ENCODE measurements at places on chromosomes 5 and 9.

DNA sequence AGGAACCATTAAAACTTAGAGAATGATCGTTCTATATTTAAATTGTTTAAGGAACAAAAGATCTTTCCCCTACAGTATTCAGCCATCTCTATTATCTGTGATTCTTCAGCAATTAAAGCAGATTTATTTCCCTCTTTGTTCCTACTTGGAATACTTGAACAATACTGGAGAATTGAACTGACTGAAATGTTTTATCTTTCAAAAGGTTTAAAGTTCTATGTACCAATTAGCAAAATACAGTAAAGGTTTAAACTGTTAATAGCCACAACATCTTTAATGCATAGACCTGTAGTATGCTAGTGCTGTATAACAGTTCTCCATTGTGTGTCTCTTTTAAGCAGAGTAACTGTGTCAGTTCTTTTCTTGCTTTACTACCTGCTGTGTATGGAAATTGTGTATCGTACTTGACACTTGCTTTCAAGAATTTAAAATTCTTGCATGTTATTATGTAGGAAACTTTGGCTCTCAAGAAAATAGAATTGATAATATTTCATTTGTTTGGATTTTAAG is 54.0 kb downstream of the NDUFS4 start:
- no peak for DNase-seq

- DNase-seq, result no peak
Observed at GRCh38 chr9:71552480-71552879, 215.8 kb downstream of the CEMIP2 start.

DNA sequence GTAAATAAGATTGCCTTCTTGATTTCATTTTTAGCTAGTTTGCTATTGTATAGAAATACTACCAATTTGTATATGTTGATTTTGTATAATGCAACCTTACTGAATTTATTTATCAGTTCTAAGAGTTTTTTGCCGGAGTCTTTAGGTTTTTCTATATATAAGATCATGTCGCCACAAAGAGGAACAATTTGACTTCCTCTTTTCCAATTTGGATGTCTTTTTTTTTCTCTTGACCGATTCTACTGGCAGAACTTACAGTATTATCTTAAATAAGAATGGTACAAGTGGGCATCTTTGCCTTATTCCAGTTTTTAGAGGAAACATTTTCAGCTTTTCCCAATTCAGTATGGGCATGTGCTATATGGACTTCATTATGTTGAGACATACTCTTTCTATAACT is 624.7 kb upstream of the ACO1 start:
- no peak for DNase-seq

DNA sequence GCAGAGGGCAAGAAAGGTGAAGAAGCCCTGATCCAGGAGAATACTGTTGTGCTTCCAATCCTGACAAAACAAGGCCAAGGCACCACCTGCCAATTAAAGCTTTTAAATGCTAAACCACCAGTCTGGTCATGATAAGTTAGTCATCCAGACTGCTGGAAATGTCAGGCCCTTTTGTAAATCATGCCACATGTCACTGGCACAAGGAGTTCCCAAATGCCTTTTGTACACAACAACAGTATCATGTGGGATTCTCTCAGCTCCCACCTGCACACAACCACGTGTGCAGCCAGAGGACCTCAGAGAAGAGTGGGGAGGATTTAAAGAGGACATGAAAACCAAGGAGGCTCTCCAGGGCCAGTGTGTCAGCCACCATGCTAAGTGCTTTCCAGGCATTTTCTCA is 99.3 kb downstream of the CDK5RAP2 start:
- no peak for DNase-seq

GRCh38 chr5:160071516-160071915 is 47.7 kb downstream of the PWWP2A start:
- DNase-seq, result no peak

DNA sequence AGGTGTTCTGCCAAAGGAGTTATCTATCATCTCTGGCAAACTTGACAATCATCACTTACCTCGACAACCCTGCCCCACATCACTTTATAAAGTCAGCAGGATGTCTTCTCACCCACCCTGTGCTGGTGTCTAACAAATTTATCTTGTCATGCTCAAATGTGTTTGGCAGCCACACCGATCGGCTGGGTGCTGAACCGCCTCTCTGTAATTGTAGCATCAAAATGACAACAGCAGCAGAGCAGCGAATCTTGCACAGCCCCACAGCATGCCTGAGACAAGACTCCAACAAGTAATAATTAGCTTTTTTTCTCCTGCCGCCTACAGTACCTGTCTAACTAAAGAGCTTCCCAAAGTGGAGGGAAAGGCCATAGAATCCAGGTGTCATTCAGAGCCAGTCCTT is 176.2 kb downstream of the NR3C1 start:
- DNase-seq, result no peak

DNA sequence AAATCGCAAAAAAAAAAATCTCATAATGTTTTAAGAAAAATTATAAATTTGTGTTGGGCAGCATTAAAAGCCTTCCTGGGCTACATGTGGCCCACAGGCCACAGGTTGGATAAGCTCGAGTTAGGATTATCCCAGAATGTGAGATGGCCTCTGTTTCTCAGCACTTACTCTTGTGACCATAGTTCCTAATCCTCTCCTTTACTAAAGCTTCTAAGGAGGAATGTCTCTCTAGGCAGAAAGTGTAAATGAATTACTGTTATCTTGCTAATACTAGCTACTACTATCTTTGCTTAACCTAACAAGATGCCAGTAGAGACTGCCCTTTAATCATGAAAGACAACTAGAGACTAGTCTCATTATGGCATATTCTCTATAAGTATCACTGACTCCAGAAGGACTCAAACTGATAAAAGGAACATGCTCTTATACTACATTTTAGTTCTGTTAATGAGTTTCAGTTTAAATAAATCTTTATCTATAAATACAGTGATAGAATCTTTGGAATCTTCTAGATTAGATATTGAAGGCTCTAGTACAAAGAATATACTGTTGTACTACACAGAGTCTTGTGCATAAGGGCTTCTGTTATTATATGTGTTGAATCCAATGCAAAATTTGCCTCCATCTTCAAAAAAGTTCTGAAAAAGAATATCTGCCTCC is 13.8 kb downstream of the INVS start:
- no peak for DNase-seq

DNA sequence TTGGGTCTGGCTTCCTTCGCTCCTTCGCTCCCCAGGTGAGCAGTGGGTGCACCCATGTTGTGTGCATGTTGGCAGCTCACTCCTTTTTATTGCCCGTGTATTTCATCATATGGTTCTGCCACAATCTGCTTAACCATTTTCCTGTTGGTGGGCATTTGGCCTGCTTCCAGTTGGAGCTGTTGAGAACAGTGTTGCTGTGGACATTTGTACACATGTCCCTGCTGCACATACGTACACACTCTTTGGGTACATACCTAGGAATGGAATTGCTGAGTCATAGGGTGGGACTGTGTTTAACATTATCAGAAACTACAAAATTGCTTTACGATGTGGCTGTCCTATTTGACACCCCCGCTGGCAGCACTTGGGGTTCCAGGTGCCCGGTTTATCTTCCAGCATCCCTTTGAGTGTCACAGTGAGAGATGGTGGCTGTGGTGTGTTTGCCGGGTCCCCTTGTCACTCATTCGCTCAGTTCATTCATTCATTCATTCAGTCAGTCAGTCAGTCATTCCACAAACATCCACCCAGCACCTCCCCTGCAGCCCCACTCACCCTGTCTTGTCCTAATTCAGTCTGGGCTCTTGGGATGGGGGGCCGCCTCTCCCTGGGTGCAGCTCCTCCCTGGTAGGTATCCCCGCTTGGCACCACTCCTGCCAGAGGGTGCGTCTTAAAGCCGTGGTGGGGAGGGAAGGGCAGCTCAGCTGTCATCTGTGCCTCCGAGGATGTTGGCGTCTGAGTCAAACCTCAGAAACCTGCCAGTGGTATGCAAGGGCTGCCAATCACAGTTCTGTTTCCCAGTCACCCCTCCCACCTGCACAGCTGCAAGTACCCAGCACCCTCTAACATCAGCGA is 7.9 kb upstream of the FIBCD1 start:
- DNase-seq, result no peak

DNA sequence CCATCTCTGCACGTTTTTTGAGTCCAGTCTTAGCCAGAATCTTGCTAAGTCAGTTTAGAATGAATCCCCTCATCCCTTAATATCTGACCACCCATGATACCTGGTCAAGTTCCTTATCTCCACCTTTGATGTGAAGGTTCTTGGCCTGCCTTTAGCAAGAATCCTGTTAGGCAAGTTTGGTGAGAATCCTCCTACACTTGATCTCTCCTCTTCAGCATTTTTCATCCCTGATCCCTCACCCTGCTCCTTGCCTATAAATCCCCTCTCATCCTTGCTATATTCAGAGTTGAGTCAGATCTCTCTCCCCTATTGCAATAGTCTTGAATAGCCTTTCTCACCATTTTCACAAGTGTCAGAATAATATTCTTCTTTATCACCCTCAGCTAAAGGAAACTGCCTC is 31.0 kb downstream of the SMIM23 start:
- DNase-seq, result no peak

GRCh38 chr5:142466195-142466971 is 141.6 kb upstream of the SPRY4 start:
- DNase-seq, result no peak

- DNase-seq, result no peak
Observed at GRCh38 chr9:75454891-75455290, 366.6 kb downstream of the OSTF1 start.

GRCh38 chr5:141192110-141192725 is at the start of gene PCDHB10:
PCDHB10 (plus strand) TSS chr5:141192353; CDS start chr5:141192553, 200 bp downstream.
- DNase-seq, result no peak

GRCh38 chr5:475704-476101 is 32.7 kb downstream of the EXOC3 start:
- no peak for DNase-seq
